ENCODE measurements at places on chromosomes 6 and 20. TPM values are rescaled to one million over a fixed set of nuclear protein-coding genes. Genes with fewer than 3 reads are reported as not detected.

The LRRC73 gene
- 0.99 TPM for total RNA-seq

The SLC13A3 gene
- 0.49 TPM for total RNA-seq

GRCh38 chr20:25301357-25301920 lies 53.6 kb downstream of the PYGB start:
- H3K27ac ChIP-seq, result no peak overlapping the region
- H3K27me3 ChIP-seq, result no peaks in the 10 kb centered on the region
- H3K4me1 ChIP-seq, result no peaks in the 10 kb centered on the region
- DNase-seq, result no peak
- no peaks in the 10 kb centered on the region for H3K36me3 ChIP-seq
- no peak overlapping the region for H3K4me3 ChIP-seq

GRCh38 chr6:195861-196360 lies 96.4 kb upstream of the DUSP22 start:
- no peaks in the 10 kb centered on the region for H3K36me3 ChIP-seq
- DNase-seq, result no peak
- no peak overlapping the region for H3K4me3 ChIP-seq
- H3K27me3 ChIP-seq, result no peaks in the 10 kb centered on the region
- H3K27ac ChIP-seq, result no peak overlapping the region
